ENCODE measurements at places on chromosomes 2 and 18.

DNA sequence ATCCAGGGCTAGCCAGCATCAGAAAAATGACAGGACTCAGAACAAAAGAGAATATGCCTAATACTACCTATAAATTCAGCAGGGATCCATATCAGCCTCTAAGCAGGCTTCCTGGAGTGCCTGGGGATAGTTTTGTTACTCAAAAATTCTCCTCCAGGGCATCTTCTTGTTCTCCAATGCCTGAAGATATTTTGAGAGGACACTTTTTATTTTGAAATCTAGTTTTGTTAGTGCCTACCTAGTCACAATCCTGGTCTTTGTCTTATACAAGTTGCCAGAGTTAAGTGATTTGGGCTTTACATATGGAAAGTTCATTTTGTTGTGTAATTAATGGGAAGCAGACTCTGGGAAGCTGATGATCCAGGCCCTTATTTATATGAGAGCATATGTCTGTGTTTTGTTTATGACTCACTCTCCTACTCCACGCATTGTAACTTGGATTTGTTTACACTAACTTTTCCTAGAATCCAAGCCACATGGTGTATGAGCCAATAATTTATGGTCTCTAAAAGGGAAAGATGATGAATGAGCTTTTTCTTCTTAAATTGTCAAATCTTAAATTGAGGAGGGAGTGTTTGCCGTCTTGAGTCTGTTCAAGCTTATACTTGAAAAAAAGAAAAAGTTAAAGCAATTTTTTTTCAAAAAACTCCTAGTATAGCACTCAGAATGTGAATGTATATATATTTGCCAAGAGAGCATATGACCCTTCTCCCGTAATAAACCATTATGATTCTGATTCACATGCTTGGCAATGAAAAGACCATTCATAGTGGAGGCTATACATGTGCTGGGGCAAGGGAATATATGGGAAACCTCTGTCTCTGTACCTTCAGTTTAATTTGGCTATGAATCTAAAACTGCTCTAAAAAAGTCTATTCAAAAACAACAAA is 370.3 kb downstream of the SETBP1 start:
- DNase-seq, result no peak

GRCh38 chr2:75113231-75113869 is 86.0 kb downstream of the TACR1 start:
- no peak for DNase-seq

DNA sequence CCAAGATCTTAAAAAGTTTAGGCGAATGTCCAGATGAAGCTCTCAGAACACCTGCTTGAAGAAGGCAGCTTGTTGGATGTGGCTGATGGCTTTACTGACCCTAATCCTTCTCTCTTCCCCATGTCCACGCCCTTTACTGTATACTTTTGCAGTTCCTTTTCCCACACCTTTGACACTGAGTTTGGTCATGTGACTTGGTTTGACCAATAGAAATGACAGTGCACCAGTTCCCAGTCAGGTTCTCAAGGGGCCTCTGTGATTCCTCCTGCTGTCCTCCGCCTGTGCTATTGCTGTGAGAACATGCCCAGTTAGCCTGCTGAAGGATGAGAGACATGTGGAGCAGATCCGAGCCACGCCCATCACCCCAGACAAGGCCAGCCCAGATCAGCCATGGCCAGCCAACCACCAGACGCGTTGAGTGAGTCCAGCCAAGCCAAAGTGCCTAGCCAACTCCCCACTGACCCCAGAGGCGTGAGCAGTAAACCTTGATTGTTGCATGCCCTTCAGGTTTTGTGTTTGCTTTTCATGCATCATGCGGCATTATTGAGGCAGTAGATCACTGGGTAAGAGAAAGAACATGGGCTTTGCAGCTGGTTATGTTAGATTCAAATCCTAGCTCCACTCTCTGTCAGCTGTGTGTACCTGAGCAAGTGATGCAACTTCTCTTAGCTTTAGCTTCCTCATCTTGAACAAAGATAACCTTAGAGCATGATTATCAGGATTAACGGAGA is 258.0 kb upstream of the SIX2 start:
- no peak for DNase-seq

DNA sequence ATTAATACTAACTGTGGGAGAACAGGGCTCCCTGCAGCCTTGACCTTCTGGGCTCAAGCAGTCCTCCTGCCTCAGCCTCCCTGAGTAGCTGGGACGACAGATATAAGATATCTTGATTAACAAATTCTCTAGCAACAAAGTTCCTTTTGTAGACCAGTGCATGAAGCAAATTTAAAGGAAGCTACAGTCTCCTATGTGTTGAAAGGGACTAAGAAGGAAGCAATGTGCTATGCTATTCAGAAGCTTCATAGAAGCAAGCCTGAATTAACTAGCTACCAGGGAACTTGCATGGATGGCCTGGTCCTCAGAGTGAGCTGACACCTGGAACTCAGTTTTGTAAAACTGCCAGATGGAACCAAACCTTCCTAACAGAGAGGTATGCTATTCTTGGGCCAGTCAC is 33.2 kb downstream of the RAPH1 start:
- DNase-seq, result no peak

DNA sequence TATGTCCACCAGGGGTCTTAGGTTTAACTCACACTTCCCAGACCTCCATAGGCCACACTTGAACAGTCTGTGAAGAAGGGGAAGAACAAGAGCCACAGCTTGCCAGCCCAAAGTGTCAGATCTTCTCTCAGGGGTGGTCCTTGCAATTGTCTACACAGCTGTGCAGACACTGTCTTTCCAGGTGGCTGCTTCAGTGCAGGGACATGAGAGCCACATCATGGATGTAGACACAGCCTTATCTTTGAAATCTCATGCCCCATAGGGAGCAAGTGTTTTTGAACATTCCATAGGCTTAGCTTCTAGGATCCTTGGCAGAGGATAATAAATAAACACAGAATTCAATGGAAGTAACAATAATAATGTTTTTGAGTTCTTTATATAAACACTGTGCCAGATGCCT is 6.7 kb downstream of the ZNF407 start:
- DNase-seq, result no peak

GRCh38 chr2:238930216-238930615 is 82.3 kb downstream of the TWIST2 start:
- no peak for DNase-seq

- DNase-seq, result no peak
These were observed 8.4 kb upstream of the VAPA start for GRCh38 chr18:9905401-9905922.

DNA sequence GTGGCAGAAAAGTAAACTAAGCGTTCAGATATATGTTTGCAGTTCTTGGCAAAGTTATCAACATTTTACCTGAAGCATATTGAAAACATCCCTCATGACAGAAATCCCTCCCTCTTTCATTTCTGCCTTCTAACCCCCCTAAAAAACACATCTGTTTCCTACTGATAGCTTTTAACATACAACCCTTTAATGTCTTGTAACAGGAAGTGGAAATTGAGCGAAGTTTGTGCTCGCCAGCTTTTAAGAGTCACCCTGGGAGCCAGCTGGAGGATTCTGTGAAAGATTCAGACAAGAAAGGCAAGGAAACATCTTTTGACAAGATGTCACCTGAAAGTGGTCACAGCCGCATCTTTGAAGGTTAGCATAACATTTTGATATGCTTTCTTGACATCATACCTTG is 247.4 kb downstream of the XIRP2 start:
- no peak for DNase-seq

- no peak for DNase-seq
These were observed 13.2 kb downstream of the KCTD18 start for GRCh38 chr2:200496696-200497095.

DNA sequence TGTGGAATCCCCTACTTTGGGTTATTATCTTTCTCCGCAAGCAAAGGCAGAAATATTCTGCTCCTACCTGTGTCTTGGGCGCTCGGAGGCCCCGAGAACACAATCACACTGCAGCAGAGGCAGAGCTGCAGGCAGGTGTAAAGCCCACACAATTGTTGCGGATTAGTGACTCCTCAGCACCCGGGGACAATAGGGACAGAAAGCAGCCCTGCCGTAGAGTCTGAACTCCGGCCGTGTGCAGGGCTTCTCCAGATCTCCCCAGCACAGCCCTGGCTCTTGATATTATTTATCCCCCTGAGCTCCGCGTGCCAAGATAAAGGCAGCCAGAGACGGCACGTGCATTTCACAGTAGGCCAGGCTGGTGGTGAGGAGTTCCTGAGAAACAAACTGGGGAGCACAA is 229.2 kb downstream of the EN1 start:
- DNase-seq, result no peak

- no peak for DNase-seq
These were observed 90.0 kb upstream of the HS6ST1 start for GRCh38 chr2:128408349-128409305.

DNA sequence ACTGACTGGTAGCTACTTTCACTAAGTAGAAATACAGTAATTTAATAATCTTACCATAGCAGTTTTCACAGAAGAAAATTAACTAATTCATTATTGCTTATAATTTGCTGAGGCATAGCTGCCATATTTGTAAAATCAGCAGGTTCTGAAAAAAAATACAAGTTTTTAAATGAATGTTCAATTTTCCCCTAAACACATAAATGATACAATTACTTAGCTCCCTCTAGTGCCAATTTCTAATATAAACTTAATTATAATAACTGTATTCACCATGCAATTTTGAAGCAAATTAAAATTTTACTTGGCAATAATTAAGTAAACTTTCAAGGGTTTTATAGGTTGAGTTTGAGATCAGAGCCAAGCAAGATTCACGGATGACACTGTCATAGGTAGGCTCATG is 1321.6 kb upstream of the ACVR2A start:
- DNase-seq, result no peak

GRCh38 chr2:36355890-36356297 is 316 bp downstream of the CRIM1 start:
- no peak for DNase-seq

- DNase-seq, result no peak
These were observed 7.2 kb upstream of the ITGA6 start for GRCh38 chr2:172420216-172420615.
